Colonic mucosa (tissue), 4 donors: ENCODE measurements at places on chromosomes 6 and 20. TPM values are rescaled to one million over a fixed set of nuclear protein-coding genes. Genes with fewer than 3 reads are reported as not detected.
A peak's percentile ranks its signal among the peaks of the same experiment; 100 is the strongest.

The ID1 gene
- 134 TPM for total RNA-seq

The BFSP1 gene
- total RNA-seq = 0.59 TPM

The SCAND1 gene
- total RNA-seq = 91.3 TPM

The ASIP gene
- total RNA-seq = not detected

The MARCKS gene
- 242 TPM for total RNA-seq

The SLC17A2 gene
- total RNA-seq = not detected

The GGTLC1 gene
- not detected for total RNA-seq

The CASS4 gene
- 0.98 TPM for total RNA-seq

GRCh38 chr6:98946266-98946878, 1.4 kb downstream of the FBXL4 start:
- DNase-seq = no peak

GRCh38 chr6:16316741-16317251, 78.4 kb downstream of the GMPR start:
- DNase-seq = no peak

GRCh38 chr20:45157962-45158361, 16.7 kb upstream of the PI3 start:
- DNase-seq = peak; percentile 75

GRCh38 chr6:165986914-165987482, 180.7 kb downstream of the TBXT start:
- DNase-seq = no peak

DNA sequence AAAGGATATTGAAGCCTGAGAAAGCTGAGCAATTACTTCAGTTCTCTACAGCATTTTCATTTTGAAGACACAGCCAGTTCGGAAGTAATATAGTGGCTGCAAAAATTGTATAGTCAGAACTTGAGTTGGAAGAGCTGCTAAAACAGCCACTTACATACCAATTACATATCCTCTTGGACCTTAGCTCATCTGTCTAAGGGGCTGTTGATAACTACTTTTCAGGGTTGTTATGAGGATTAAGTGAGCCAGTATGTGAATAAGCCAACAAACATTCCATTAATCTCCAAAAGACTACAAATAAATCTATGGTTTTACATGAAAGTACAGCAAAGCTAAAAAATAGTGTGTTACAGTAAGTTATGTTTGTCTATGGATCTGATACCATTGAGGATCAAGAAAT, 59.7 kb downstream of the TMEM200A start:
- no peak for DNase-seq

- DNase-seq = no peak
These were observed 66.1 kb upstream of the CTNNBL1 start for GRCh38 chr20:37627767-37628130.

- peak; percentile 29 for DNase-seq
These were observed 650 bp upstream of the TTK start for GRCh38 chr6:80003826-80004172.
